CD4-positive, alpha-beta T cell (primary cell): ENCODE measurements at places on chromosomes 13 and 19. TPM values are rescaled to one million over a fixed set of nuclear protein-coding genes. Genes with fewer than 3 reads are reported as not detected.

- DNase-seq = no peak
These were observed 941 bp downstream of the MYPOP start for GRCh38 chr19:45901432-45901911.

Gene URAD
- total RNA-seq = not detected

Gene SCAF1
- total RNA-seq = 30.6 TPM

GRCh38 chr13:21324803-21325202, 134.3 kb downstream of the ZDHHC20 start:
- no peak for DNase-seq

DNA sequence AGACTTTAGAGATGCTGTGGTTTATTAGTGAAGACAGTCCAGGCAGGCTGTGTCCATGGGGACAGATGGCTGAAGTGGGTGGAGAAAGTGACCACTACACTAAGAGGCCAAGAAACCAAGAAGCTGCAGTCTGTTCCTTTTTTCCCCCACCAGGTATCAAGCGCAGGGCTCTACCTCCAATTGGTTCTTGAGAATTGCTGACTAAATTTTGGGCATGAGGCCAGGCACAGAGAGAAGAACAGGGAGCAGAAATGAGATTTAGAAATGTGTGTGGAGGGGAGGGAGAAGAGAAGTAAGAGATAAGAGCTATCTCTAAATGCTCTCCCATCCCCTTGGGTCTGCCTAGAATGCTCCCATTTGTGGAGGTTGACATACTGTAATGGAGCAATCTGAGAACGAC, 12.3 kb upstream of the CYSLTR2 start:
- DNase-seq = no peak

DNA sequence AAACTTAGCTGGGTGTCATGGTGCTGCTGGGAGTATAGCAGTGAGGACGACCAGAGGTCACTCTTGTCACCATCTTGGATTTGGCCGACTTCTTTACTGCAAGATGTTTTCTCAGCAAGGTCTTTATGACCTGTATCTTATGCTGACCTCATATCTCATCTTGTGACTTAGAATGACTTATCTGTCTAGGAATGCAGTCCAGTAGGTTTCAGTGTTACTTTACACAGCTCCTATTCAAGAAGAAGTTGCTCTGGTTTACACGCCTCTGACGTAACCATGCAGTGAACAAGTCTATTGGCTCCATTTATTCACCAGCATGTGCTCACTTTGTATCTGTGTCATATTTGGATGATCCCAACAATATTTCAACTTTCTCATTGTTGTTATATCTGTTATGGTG, 26.7 kb downstream of the ZNF850 start:
- no peak for DNase-seq

GRCh38 chr19:7394731-7395359, 46.1 kb downstream of the ARHGEF18 start:
- peak; percentile 87 for DNase-seq

DNA sequence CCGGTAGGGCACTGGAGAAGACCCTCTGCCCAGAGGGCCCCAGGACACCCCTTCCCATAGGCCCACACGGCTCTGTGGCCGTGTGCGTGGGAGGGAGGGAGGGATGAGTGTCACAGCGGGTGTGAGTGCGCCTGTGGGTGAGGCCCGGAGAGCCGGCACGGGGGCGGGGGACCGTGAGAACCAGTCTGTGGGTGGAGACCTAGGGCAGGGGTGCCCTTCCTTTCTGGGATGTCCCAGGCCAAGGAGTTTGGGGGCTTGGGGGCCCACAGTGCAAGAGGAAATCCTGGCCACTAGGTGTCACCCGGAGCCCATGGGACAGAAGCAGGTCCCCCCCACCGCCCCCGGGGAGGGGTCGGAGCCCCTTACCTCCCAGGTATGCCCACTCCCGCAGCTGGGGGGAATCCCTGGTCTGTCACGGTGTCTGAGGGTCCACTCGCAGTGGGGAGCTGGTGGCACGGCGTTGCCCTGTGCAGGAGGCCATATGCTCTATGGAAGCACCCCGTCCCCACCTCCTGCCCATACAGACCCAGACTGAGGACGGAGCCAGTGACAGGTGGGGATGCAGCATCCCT, 16.0 kb upstream of the SLC7A10 start:
- peak; percentile 63 for DNase-seq

DNA sequence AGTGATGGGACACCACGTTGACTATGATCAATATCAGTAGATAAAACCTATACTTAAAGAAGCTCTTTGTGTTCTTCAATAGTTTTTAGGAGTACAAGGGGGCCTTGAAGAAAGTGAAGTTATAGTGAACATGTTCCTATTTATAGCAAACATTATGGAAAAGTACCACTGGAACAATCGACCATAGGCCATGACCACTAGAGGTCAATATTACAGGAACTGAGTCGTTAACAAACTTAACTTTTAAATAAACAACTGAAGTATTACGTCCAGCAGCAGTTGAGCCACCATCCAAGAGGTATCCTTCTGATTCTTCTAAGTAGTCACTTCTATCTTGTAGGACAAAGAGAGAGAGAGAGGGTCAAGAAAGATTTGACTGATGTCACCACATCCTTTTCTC, 391.0 kb upstream of the SLITRK5 start:
- no peak for DNase-seq

- DNase-seq = no peak
These were observed 151.4 kb downstream of the PCCA start for GRCh38 chr13:100240109-100240779.

GRCh38 chr19:50368649-50369570, 3.5 kb upstream of the NAPSA start:
- DNase-seq = peak; percentile 70

DNA sequence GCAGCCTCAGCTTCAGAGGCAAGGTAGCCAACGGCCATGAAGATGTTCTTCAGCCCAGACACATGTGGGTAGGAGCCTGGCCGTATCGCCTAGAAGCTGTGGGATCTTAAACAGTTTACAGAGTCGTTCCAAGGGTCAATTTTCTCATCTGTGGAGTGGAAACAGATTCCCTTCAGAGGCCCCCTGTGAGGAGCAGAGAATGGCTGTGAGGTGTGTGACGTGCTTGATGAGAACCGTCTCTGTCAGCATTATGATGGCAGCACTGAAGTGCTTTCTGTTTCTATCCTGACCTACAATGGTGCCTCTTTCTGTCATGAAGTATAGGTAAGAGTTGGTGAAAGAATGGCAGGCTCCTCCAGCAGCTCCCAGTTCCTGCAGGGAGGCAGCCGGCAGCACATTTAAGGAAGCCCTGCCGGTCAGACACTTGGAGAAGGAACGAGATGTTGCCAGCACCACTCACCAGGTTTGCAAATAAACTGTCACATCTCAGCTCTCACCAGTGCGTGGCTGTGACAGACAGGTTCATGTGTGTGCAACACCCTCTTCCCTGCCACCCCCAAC, 277.3 kb downstream of the FOXO1 start:
- peak; percentile 32 for DNase-seq

GRCh38 chr13:42137856-42138537, 89.5 kb downstream of the DGKH start:
- DNase-seq = no peak

DNA sequence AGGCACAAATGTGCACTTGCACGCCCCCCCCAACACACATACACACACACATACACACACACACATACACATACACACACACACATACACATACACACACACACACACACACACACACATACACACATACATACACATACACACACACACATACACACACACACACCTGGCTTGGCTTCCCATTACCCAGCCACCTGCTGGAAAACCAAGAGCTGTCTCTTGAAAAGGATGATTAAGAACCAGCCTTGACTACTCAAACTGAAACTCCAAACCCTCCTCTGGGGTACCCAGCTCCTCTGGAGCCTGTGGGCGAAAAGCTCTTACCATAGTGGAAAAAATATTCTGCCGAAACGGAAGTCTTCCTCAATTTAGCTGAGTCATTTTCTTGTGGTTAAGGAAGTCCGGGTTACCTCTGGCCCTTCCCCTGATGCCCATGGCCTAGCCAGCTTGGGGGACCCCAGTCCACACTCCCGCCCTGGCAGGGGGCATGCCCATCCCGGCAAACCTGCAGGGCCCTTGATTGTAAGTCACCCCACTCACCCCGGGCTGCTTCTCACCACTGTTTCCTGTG, 21.9 kb downstream of the CEBPA start:
- DNase-seq = no peak

GRCh38 chr19:54478677-54479266, 5.7 kb upstream of the CDC42EP5 start:
- no peak for DNase-seq

- DNase-seq = no peak
These were observed 10.3 kb upstream of the MEDAG start for GRCh38 chr13:30895773-30896172.

DNA sequence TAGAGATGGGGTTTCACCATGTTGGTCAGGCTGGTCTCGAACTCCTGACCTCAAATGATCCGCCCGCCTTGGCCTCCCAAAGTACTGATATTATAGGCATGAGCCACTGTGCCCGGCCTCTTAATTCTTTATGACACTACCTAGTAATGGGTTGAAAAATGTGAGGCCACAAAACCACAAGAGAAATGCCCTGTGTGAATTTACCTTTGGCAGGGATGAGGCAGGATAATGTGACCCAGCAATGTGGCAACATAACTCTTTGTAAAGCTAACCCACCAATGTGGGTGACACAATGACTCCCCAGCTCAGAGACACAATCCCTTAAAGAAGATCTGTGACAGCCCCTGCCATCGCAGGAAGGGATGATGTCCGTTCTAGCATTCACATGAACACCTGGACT, 533.1 kb downstream of the KLF5 start:
- DNase-seq = no peak

GRCh38 chr19:31330237-31330636, 19.0 kb downstream of the TSHZ3 start:
- no peak for DNase-seq

Gene ZNF99
- not detected for total RNA-seq

DNA sequence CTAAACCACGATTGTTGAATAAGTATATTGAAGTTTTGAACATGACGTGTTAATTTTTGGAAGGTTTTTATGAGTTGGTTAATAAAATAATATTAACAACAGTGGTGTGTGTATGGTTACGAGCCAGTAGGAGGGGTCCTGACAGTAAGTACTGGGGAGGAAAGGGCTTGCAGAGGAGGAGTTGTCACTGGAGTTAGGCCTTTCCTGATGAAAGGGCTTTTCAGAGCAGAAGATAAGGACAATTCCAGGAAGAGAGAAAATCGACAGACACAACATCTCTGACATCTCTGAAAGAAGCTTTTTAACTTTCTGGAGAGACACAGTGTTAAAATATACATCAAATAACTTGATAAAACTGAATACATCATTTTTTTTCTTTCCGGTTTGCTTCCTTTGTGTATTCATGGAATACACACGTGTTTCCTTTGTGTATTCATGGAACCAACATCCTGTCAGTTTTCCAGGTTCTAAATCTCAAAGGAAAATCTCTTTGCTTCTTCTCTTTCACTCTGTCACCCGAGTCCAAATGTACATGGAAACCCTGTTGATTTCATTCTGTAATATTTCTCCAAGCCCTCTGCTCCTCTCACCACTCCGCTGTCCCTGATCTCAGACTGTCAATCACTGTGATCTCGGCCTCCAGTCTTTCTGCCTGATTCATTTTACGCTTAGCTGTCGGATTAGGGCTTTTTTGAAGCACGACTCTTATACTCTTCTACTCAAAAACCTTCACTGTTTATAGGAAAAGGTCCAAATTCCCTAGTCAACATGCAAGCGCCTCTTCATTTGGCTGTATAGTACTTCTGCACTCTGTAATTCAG, 374.4 kb downstream of the DLEU7 start:
- no peak for DNase-seq

GRCh38 chr19:10432736-10433130, 12.4 kb downstream of the PDE4A start:
- no peak for DNase-seq

- no peak for DNase-seq
These were observed 10.8 kb downstream of the NDUFA11 start for GRCh38 chr19:5892772-5893275.

Gene IZUMO4
- 17.4 TPM for total RNA-seq

Gene UNC13A
- 0.11 TPM for total RNA-seq

DNA sequence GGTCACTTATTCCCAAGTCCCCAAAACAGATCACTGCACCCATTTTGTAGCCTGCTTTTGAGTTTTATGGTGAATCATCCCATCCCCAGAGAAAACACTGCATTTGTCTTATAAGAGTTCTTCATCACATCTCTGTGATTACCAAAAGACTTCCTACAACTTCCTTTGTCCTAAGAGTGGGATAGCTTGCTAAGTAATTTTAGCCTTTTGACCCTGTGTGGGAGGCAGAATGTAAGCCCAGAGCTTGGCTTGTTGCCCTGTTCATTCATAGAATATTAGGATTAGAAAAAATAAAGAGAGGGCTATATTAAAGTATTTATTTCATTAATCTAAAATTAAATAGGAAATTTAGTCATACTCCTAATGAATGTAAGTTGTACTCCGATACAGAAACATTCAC, 213.3 kb downstream of the MZT1 start:
- no peak for DNase-seq

Gene CEACAM16
- total RNA-seq = not detected

DNA sequence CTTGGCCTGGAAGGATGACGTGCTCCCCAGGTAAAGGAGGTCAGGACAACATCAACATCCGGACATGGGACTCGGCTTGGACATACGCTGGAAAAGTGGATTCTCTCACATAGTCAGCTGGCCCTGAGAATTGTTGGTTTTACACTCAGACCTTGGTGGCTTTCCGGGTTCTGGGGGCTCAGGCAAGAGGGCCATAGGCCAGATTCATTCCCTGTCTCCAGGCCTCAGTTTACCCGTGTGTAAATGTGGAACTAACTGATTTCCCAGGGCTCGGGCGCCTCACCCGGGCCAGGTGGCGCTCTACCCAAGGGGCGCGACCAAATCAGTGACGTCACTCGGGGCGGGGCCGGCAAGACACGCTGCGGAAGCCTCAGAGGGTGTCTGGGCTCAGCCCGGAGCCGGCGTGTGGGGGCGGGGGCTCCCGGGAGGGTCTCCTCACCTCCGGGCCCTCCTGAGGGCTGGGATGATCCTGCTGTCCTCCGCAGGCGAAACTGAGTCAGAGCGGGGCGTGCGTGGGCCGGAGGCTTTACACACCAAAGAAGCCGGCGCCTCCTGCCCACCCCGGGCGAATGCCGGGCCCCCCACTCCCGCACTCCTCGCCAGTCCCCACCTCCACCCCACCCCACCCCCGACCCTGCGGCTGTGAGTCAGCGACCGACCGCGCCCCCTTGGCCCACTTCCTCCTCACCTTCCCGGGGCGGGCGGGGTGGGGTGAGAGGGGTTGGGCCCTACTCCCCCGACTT, 862 bp upstream of the VASP start:
- DNase-seq = peak; percentile 98
